NCI-H1694 (cell line): ENCODE measurements at places on chromosomes 7 and 10.
A peak's percentile ranks its signal among the peaks of the same experiment; 100 is the strongest.

DNA sequence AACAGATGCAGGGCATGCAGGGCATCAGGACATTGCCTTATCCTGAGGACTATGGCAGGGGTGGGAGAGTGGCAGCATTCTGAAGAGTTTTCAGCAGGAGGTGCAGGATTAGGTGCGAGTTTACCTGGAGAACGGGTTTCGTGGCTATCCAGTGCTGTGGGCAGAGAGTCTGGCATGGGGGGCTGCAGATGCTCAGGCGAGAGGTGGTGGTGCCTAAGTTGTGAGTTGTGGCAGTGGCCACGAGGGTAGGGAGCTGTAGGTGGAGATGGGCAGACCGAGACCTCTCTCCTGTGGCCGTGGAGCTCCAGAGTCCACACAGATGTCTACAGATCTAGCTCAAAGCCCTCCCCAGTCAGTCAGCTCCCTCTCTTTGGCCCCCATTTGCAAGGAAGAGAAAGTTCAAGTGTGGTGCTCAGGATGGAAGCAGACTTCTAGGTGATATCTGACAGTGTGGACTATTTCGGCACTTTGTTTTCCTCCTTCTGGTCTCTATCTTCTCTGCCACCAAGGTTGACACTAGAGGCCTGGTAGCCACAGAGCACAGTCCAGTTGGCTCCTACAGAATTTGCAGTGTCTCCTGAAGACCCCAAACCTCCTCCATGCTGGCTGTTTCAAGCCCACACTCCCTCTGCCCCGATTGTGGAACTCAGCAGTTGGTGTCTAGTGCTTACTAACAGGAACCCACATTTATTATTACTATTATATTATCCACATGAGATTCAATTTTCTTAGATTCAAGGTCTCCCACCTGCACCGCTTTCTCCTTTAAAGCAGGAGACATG is 955.7 kb upstream of the ZNF722 start:
- no peak for DNase-seq

- DNase-seq: no peak
These were observed 408.9 kb downstream of the GLRX3 start for GRCh38 chr10:130545122-130545521.

DNA sequence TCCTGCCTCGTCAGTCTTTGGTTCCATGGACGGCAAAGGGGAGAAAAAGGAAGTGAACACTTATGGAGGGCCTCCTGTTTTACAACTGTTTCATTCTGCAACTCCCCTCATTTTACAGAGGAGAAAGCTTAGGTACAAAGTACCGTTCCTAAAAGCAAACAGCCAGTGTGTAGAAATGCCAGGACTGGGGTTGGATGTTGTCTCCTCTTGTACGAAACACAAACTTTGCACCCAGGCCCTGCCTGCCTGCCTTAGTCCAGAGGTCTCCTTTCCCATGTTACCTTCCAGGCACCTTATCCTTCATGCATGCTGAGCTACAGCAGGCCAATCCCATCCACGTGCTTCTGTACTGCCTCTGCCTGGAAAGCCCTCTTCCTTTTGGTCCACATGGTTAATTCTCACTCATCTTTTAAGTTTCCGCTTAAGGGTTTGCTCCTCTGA is 86.0 kb downstream of the ICA1 start:
- no peak for DNase-seq

- no peak for DNase-seq
These were observed 39.3 kb downstream of the RABGEF1 start for GRCh38 chr7:66779669-66780409.

DNA sequence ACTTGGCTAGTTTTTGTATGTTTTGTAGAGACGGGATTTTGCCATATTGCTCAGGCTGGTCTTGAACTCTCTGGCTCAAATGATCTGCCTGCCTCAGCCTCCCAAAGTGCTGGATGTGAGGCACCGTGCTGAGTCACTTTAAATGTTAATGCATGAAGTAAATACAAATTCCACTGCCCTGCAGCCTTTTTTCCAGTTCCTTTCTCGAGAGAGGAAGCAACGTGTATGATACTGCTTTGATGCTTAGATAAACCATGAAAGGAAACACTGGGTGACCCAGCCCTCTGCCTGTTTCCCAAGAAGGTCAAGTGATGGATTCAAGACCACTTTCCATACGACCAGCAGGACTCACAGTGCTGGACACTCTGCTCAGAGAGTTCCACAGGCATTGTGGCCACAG is 11.3 kb upstream of the MRPS24 start:
- DNase-seq: no peak

DNA sequence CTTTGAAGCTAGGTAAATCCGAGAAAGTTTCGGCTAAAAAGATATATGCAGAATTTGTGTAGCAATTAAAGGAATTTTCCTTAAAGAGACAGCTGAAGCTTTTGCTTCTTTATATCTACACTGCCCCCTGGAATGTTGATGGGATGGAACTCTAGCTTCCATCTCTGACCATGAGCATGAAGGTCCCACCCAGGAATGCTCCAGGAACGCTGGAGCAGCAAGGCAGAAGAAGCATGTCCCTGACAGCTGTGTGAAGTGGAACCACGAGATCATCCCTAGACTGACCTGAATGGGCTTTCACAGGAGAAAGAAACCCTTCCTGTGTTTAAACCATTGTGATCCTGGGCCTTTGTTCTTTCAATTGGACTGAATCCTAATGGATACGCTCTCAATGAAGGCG is 99.7 kb upstream of the NOBOX start:
- DNase-seq: no peak

- no peak for DNase-seq
These were observed 9.6 kb upstream of the KIF5B start for GRCh38 chr10:32065856-32066255.

DNA sequence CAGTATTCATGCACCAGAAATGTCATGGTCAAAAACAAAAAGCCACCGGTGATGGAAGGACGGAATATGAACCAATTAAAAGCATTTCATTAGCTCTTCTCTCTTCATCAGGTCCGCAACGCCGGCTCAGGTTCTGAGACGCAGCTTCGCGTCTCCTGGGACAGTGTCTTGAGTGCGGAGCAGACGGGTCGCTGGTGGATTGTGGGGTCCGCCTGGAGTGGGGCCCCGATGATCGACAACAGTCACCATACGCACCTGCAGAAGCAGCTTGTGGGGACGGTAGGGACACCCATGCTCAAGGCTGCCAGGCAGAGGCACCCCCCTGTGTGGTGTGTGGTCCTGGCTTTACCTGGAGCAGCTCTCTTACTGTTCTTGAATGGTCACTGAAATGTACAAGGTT is 13.4 kb downstream of the NOM1 start:
- no peak for DNase-seq

DNA sequence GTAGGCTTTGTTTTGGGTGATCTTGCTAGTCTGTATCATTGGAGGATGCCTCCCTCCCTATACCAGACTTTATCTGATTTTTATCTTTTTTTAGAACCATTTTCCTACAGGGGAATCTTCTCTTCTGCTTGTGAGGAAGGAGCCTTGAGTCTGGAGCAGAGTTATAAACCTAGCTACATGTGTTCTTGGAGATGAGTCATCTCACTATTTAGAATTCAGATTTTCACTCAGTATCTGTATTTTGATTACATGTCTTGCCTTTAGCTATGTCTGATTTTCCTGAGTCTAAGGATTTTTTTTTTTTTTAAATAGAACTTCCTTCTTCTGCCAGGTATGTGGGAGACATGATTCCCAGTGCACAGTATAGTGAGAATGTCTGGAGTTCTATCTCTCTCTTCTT is 211.6 kb upstream of the MBL2 start:
- DNase-seq: no peak

DNA sequence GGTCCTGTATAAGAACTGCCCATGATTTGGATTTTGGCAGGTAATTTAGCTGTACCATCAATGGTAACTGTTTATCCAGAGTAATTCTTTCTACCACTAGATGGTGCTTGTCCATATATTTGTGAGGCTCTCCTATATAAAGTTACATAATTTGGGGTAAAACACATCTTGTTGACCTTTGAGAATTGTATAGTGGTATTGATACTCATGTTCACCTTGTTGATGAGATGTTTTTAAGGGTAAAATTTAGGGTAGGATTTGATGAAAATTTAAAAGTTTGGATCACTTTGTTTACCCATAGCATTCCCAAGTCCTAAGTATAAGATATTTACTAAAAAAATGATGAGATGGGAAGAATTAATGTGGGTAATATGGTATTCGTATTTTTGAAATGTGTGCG is 31.6 kb downstream of the ST7 start:
- peak; percentile 76 for DNase-seq

GRCh38 chr10:70223728-70224127 is 9.5 kb downstream of the PPA1 start:
- DNase-seq: no peak

DNA sequence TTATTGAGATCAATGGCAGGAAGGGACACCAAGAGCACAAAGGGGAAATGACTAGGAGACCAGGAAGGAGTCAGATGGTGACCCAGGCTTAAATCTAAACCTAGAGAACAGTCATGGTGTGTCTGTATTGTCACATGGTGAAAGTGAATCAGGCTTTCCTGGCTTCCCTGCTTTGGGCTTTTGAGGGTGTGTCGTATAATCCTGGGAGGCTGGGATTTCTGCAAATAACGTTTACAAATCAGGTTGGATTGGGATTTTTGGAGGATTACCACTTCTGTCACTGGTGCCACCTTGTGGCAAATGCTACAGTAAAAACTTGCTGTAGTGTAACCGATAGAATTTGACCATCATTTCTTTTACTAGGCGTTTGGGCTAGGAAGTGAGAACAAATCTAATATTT is 502.6 kb downstream of the NRG3 start:
- DNase-seq: peak; percentile 9

DNA sequence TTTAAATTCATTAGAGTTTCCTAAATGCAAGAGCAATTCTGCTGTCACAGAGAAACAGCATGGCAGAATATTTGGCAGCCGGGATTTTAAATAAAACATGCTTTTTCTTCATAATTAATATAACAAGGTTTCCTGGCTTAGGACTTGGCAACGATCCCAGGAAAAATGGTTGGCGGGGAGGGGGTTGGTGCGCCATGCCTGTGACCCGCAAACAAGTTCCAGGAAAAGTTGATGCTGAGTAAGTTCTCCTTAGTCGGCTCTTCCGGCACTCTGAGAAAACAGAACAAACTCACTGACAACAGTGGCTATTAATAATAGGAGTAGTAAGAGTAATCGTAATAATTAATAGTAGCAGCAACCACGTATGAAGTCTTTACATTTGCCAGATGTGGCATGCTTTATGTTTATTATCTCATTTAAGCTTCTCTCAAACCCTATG is 4.6 kb downstream of the HABP2 start:
- no peak for DNase-seq

- DNase-seq: no peak
These were observed 96.3 kb downstream of the HIF1AN start for GRCh38 chr10:100632027-100632426.

- no peak for DNase-seq
These were observed 4.9 kb downstream of the IPMK start for GRCh38 chr10:58262766-58263165.

DNA sequence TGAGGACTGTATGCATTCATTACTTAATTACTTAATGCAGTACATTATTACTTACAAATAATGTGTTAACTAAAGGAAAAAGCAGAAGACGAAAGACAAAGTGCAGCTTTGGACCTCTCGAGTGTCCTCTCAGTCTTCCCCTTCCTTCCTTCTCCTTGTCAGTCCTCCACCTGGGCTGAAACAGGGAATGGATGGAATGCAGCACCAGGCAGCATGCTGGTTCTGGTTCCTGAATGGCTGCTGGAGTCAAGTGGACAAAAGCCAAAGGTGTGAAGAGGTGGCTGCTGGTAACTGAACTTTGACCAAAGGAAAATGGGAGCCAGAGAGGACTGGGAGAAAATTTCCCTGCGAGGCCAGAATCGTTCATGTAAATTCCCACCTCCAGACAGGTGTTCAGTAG is 179.5 kb downstream of the GPAM start:
- no peak for DNase-seq

DNA sequence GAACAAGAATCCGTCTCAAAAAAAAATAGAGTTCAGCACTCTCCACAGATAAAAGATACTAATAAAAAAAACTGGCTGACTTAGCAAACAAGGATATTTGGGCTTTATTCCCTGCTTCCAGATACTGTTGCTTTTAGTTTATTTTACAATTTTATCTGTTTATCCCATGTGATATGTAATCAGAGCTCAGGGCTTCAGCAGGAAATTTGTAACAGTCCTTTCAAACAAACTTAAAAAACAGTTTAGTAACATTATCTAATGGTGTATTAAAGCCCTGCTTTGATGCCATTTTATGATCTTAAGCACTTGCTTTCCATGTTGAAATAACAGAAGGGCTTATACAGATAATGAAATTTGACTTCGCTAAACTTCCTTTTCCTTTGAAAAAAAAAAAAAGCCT is 28.1 kb downstream of the DCLRE1A start:
- DNase-seq: no peak

DNA sequence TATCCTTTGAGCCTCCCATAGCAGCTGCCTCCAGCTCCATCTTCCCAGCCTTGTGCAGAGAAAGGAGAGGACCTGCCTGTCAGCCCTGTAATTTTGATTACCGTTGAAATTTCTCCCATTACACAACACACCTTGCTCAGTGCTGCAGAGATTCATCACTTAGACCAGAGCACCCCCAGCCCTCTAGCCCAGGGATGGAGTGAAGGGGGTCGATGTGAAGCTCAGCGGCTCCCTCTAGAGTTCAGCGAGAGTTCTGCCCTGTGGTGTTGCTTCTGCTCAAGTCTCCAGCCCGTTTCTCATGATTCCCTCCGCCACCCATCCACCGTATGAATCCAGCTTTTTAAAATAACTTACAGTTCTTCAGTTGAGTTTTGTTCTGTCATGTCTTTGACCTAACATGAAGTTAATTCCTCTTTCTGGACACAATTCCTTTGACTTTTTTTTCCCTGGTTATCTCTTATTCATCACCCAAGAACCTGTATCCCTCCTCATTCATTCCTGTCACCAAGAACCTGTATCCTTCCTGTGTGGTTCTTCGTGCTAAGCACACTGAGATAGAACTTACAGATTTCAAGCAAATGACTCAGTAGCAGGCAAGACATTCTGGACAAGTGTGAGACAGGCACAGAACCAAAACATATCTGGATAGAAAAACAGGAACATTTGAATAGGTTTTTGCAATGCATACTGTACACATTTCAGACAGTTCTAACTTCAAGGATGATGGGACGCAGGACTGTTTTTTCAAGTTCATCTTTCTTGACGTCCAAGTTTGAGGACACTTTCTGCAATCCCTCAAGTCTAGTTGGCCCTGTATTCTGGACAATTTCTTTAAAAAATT is 35.0 kb upstream of the ZNF32 start:
- peak; percentile 11 for DNase-seq

DNA sequence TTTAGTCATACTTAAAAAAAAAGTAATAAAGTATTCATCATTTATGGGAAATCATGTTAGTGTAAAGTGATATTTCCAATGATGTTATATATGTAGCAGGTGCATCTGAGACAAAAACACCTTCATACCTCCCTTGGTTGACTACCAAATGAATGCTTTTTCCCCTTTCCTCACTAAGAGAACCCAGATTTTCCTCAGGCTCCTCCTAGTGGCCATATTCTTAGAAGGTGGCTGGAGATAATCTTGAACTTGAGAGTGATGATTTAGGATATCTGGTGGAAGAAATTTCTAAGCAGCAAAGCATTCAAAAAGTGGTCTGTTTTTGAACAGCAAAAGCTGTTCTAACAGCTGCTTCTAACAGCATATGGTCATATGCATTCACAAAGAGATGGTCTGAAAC is 16.8 kb upstream of the DNAH11 start:
- no peak for DNase-seq

- DNase-seq: no peak
These were observed 1.8 kb downstream of the VCL start for GRCh38 chr10:73999703-74000102.
